ENCODE measurements at places on chromosomes 1 and 21.

- no peak for DNase-seq
These were observed 24.7 kb downstream of the KIAA0040 start for GRCh38 chr1:175167861-175168260.

DNA sequence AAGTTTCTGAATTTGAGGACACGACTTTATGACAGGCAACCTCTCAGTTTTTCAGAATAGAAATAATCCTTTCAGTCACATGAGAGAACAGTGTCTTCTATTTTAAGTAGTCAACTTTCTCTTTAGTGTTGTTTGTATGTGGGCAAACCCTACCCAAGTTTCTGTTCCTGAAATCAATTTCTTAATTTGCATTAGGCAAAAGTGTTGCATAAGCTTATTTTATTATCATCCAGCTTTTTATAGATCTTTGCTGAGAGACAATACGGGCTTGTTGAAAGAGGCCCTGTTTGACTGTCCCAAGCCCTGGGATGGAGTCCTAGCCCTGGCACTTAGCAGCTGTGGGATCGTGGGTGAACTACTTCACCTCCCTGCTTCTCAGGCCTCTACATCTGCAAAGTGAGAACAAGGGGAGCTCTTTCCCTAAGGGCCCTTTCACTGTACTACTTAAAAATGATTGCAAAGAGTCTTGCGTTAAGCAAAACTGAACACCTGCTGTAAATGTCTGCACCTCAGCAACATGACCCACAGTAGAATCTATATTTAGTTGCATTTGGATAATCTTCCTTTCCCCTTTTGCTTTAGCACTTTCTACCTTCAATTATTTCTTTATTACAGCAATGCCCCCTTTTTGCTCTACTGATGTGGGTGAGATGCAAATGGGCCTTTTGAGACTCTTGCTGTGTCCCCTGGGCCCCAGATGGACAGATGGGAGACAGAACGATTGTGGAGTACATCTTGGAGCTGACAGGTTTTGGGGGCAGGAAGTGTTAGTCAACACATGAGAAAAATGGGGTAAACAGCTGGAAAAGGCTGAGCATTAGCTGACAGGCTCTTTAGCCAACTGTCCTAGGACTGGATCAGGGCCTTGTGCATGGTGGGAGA is 41.0 kb upstream of the SCAF4 start:
- DNase-seq, result no peak

DNA sequence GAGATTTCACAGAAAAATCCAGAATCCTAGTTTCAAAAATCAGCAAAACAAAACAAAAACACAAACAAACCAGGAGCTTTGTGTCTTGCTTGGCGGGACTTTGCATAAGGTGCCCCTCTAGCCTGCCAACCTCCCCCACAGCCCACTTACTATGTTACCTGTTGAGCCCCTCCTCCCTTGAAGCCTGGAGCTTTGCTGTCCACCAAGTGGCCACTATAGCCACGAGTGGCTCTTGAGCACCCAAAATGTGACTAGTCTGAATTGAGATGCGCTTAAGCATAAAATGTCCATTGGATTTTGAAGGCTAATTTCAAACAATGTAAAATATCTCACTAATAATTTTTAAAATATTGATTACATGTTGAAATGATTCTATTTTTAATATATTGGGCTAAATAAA is 12.2 kb downstream of the TFAP2E start:
- no peak for DNase-seq

- DNase-seq, result no peak
These were observed 69.0 kb downstream of the PTGER3 start for GRCh38 chr1:70978623-70979022.

DNA sequence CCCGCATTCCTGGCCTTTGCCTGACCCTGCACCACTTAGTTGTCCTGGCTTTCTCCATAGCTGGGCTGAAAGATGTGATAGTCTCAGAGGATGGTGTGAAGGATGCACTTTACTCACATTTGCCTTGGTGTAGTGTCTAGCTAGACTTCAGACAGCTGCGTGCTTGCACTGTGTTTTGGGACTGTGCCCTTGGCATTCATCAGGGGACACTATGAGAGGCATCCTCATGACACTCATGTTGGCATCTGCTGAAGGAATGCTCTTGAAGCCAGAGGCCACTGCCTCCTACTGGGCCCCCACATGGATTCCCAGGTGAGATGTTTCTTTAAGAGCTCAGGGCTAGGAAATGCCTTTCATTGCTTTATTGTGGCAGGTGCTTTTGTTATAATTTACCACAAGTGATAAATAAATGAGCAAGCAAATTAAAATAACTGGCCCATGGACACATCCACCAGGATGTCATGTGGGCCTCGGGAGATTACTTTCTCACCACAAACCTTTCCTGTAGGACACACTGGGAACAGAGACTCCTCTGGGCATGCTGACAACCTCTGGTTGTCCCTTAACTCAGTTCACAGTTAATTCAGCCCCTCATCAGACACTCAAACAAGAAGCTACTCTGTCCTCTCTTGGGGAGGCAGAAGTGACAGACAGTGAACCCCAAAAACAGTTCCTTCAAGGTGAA is 99.4 kb upstream of the SPATA6 start:
- DNase-seq, result no peak

DNA sequence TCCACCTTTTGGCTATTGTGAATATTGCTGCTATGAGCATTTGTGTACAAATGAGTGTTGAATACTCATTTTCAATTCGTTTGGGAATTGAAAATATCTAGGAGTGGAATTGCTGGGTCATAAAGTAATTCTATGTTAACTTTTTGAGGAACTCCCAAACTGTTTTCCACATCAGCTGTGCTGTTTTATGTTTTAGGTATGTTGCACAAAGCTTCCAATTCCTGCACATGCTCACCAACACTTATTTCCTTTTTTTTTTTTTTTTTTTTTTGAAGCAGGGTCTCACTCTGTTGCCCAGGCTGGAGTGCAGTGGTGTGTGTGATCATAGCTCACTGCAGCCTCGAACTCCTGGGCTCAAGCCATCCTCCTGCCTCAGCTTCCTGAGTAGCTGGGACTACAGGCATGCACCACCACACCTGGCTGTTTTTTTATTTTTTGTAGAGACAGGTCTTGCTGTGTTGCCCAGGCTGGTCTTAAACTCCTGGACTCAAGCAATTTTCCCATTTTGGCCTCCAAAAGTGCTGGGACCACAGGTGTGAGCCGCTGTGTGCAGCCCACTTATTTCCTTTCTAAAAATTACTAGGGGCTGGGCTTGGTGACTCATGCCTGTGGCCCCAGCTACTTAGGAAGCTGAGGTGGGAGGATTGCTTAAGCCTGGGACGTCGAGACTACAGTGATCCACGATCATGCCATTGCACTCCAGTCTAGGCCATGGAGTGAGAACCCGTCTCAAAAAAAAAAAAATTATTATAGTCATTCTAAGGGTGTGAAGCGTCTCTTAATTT is 33.4 kb downstream of the TMCC2 start:
- DNase-seq, result no peak

DNA sequence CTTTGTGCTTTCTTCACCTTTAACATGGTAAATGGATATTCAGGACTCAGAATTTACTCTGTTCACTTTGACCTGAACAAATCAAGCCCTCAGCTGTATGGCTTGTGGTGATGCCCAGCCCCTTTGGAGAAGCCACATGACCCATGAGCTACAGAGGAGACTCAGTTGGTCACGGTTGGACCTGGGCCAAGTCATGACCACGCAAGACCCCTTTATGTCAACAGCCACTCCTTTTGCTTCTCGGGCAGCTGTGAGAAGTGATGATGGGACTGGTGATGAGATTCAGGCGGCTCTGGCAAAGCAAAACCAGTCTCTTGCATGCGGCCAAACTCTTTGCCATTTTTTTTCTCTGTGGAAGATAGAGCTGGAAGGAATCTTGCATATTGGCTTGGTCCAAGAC is 96.5 kb upstream of the AJAP1 start:
- no peak for DNase-seq

Data from brain pericyte (primary cell).